SHP77 (cell line): ENCODE measurements at places on chromosomes 3 and 15.

GRCh38 chr3:172073262-172073915, 34.0 kb downstream of the FNDC3B start:
- no peak for DNase-seq

DNA sequence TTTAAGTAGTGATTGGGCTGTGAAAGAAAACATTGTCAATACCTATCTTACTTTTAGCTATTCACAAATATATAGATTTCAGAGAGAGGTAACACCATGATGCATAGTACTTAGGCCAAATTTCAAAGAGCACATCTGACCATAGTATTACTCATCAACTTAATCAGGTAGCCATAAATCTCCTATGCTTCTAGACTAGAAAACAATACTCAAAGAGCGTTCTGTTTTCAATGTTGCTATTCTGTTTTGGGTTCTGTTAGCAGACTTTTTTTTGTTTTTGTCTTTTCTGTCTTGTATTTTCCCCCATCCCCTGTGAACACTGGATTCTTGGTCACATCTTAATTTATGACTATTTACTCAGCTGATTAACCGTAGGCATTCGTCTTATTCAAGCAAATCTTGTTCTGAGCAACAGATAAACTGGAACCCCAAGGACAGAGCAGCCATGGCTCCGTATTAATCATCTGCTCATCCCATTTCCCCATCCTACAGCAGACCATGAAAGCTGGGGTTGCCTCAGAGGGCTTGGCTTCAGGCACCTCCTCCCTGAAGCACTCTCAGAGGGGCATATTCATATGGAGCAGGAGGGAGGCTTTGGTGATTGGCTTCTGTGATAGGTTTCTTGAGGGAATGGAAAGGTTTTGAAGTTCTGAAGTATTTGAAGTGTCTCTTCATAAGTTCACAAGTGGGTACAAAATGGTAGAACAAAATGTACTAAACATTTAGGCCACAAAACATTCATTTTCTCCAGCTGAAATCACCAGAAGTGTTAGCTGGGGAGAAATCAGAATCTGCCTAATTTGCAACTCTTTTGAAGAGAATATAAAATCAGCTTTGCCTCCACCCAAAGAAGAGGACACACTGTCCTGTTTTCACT, 105.3 kb downstream of the TNIK start:
- DNase-seq = no peak

GRCh38 chr3:72999951-73000350, 3.3 kb downstream of the PPP4R2 start:
- no peak for DNase-seq

DNA sequence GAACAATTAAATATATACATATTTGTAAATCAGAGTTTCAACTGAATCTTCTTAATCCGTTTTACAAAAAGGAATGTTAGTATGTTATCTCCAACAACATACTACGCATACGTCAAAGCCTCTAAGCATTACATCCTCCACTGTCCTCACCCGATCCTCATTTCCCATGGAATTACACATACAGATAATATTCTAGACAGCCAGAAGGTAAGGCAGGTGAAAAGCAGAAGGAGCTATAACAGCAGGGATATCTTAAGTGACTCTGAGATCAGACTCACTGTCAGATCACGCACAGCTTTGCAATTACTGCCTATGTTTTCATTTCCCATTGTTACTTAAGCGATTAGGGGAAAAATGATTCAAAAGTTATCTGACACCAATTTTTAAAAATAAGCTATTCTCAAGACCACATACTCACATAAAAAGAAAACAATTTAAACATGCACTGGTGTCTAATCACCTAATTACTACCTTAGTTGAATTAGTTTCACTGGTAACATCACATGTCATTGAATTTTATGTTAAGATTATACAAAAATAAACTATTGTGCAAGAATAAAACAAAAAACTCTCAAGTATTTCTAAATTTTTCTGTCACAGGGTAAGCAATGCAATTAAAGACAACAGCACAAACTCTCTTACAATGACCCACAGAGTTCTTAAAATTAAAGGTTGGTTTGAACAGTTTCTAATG, 92.8 kb downstream of the TBL1XR1 start:
- DNase-seq = no peak

- no peak for DNase-seq
Measured at GRCh38 chr3:151213881-151214280, 10.9 kb upstream of the GPR171 start.

GRCh38 chr3:18188491-18188890, 236.6 kb downstream of the SATB1 start:
- DNase-seq = no peak

- peak; percentile 82 for DNase-seq
Measured at GRCh38 chr3:173397161-173398110, at the start of gene NLGN1. NLGN1 (plus strand) TSS chr3:173397744.

GRCh38 chr3:129625072-129625874, 18.8 kb upstream of the PLXND1 start:
- no peak for DNase-seq

DNA sequence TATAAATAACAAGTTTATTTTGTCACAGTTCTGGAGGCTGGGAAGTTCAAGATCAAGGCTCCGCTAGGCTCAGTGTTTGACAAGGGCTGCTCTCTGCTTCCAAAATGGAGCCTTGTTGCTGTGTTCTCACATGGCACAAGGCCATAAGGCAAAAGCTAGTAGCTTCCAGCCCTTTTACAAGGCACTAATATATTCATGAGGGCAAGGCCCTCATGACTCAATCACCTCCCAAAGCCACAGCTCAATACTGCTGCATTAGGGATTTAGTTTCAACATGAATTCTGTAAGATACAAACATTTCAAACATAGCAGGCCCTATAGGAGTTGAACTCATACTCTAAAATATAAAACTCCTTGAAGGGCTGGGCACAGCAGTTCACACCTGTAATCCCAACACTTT, 30.2 kb downstream of the ZBTB11 start:
- no peak for DNase-seq

DNA sequence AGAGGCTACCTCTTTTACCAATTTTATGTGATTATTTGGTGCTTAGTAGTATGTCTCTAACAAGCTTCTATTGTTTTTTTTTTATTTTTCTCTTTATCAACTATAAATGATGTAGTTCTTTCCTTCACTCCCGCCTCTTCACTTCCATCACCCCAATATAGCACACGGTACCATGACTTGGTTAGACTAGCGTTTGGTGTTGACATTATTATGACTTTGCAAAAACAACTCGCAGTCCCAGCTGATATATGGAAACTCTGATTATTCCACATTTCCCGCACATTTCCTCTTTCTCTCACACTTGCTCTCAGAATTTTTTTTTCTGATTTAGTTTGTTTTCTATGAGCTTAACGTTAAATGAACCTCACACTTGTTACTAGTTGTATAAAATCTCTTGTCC, 162.2 kb downstream of the GREM1 start:
- no peak for DNase-seq

DNA sequence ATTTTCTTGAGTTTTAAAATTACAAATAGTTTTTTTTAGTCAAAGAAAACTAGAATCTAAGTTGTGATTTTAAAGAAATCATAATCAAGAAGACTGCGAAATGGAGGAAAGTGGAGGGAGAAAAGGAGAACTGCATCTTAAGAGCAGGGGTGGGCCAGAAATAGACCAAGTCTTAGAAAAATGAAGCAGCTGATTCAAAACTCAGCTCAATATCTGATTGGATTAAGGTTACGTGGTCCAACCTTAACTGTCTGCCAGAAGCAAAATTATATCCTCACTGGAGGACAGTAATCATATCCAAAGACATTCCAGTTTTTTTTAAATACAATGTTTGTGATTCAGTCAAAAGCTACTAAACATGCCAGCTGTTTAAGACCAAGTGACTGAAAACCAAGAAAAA, 41.4 kb downstream of the CHSY1 start:
- no peak for DNase-seq

DNA sequence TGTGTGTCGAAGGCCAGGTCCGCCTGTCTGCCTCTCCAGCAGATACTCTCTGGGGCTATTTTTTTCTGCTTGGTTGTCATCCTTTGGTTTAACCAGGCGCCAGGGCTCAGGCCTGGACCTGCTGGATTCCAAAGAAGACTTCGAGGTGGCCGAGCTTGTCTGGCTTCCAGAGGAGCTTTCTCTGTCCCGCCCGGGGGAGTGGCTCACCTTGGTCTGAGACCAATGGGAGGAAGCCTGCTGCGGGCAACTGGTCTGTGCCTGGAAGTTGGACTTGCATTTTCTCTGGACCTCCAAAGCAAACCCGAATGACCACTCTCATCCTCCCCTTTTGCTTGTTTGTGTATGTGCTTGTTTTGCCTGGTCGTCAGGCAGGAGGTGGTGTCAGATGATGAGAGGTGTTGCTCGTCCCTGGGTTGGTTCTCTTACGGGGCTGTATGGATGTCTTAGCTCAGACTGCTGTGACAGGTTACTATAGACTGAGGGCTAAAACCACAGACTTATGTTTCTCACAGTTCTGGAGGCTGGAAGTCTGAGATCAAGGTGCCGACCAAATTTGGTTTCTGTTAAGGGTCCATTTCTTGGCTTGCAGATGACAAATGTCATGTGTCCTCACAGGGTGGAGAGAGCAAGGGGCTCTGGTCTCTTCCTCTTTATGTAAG, 19.3 kb downstream of the IGF1R start:
- no peak for DNase-seq

DNA sequence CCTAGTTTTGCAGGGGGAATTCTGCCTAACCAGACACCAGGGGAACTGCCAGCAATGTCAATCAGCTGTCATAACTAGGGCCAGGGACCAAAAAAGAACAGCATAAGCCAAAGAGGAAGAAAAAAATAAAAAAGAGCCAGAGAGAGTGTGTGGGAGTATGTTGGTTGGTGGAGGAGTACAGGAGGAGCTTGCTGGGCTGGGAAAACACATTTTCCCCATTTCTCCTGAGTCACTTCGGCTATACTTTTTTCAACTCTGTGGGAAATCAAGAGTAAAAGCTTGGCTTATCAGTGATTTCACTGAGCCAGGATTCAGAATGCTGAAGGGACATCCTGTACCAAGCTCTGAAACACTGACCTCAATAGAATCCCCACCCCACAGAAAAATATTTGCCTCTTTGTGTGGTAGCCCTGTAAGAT, 144.7 kb upstream of the DPH6 start:
- no peak for DNase-seq
